ENCODE measurements at places on chromosomes 13 and 19.

GRCh38 chr19:10259162-10259905, 7.3 kb downstream of the MRPL4 start:
- peak; percentile 88 for DNase-seq

- DNase-seq: no peak
Measured at GRCh38 chr13:30984620-30985019, 52.2 kb downstream of the TEX26 start.

- DNase-seq: no peak
Measured at GRCh38 chr13:28470296-28470695, 24.6 kb downstream of the FLT1 start.

DNA sequence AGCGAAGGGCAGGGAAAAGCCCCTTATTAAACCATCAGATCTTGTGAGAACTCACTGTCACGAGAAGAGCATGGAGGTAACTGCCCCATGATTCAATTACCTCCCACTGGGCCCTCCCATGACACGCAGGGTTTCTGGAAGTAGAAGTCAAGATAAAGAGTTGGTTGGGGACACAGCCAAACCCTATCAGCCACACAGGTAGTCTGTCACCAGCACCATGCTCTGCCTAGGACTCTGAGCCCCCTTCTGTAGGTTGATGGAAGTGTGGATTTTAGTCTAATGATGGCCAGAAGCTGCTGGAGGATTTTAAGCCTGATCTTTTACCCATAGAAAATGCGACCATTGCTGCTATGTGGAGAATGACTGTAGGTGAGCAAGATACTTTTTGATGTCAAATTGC, 60.8 kb downstream of the ARHGEF7 start:
- DNase-seq: no peak

DNA sequence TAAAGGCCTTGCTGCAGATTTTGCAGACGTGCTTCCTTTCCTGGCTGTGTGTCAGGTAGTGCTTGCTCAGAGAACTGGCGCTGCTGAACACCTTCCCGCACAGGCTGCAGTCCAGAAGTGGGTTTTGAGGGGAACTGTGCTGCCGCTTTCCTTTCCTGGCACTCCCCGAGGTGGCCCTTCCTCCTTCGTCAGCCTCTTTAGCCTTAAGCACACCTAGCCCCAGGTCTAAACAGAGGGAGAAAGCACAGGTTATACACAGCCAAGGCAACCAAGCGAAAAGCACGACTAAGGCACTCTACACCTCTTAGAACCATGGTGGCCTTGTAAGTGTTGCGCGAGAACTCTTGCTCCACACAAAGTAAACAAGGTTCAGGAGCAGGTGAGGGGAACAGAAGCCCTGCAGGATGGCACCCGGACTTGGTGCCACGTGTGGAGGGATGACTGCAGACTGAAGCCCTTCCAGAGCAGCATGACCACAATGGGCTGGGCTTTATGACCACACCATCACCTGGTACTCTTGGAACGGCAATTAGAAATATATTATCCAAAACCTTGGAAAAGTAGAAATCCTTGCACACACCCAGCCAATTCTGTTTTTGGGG, 23.6 kb downstream of the ZNF541 start:
- no peak for DNase-seq

- DNase-seq: peak; percentile 96
Measured at GRCh38 chr19:45153339-45154063, 7.3 kb downstream of the NKPD1 start.

DNA sequence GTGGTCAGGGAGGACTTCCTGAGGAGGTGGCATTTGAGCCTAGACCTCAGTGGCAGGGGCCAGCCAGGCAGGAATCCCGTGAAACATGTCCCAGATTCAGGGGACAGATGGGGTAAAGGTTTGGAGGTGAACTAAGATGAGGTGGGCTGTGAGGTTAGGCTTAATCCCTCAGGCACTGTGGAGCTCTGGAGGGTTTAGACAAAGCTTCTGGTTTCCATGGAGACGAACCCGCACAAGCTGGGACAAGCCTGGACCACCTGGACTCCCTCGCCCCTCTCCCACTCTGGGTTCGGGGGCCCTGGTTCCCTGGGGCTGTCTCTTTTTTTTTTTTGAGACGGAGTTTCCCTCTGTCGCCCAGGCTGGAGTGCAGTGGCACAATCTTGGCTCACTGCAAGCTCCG, 15.7 kb downstream of the TJP3 start:
- DNase-seq: peak; percentile 37

- peak; percentile 100 for DNase-seq
Measured at GRCh38 chr19:932648-933552, 7.1 kb downstream of the ARID3A start.

- no peak for DNase-seq
Measured at GRCh38 chr13:113457510-113457909, 4.2 kb upstream of the ADPRHL1 start.

- peak; percentile 87 for DNase-seq
Measured at GRCh38 chr13:50244713-50245574, 229.7 kb downstream of the KCNRG start.

GRCh38 chr13:27283906-27284493, 13.4 kb downstream of the RASL11A start:
- DNase-seq: no peak

GRCh38 chr19:19654441-19654840, 9.0 kb downstream of the ATP13A1 start:
- peak; percentile 50 for DNase-seq

DNA sequence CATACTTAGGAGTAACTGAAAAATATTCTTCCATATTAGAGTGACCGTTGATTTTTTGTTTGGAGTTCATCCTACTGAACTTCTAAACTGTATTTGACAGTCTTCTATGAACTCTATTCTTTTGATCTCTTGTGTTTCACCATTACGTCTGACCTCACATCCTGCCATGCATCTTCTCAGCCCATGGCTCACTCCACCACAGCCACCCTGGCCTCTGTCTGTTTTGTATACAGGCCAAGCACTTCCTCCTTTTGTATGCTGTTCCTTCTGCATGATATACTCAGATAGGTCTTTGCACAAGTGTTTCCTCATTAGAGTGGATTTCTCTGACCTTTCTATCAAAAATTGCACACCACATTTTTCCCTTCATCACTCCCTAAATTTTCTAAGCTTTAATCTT, 119.9 kb downstream of the MAB21L1 start:
- no peak for DNase-seq

- DNase-seq: no peak
Measured at GRCh38 chr13:27131906-27132305, 39.7 kb downstream of the USP12 start.

- DNase-seq: no peak
Measured at GRCh38 chr19:6925801-6926751, 38.7 kb downstream of the ADGRE1 start.

DNA sequence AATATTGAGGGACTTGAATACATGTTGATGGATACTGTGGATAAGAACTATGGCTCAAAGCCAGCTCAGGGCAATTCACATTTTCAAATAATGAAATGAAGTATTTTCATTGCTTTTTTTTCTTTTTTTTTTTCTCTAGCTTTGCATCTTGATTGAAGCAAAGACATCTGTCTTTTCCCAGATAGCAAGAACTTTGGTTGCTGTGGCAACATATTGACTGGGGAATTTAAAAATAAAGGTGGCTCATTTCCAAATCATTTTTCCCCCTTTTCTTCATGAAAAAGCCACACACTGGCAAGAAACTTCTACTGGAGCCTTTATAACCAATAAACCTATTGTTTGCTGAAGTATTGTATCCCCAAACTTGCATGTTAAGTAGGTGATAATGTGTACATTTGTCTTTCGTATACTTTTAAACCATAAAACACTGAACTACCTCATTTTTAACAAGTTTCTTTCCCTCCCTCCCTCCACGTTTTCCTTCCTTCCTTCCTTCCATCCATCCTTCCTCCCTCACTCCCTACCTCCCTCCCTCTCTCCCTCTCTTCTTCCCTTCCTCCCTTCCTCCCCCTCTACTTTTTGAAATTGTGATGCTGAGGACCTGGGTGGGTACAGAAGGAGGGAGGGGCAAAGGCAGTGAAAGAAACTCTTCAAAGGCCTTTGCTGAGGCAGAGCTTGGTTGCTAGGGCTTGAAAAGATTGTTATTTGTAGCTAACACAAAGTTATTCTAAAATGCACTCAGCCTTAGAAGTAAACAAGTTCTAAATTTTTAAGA, 343.5 kb upstream of the SPRY2 start:
- DNase-seq: no peak

DNA sequence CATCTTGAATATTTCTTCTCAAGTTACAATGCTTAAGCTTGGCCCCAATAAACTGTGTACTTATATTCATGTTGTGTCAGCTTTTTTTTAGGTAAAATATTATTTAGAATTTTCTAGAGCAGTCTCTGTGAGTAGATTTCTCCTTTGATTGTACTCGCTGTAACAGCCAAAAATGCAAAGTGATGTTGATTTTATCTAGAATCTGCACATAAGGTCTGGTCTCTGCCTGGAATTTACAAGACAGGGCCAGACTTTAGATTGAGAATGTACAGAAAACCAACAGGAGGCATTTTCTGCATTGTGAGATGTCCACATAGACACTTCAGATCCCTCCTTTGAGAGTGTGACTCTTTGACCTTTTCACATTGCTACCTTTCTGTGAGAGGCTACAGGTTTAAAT, 43.1 kb upstream of the ZNF681 start:
- DNase-seq: no peak

DNA sequence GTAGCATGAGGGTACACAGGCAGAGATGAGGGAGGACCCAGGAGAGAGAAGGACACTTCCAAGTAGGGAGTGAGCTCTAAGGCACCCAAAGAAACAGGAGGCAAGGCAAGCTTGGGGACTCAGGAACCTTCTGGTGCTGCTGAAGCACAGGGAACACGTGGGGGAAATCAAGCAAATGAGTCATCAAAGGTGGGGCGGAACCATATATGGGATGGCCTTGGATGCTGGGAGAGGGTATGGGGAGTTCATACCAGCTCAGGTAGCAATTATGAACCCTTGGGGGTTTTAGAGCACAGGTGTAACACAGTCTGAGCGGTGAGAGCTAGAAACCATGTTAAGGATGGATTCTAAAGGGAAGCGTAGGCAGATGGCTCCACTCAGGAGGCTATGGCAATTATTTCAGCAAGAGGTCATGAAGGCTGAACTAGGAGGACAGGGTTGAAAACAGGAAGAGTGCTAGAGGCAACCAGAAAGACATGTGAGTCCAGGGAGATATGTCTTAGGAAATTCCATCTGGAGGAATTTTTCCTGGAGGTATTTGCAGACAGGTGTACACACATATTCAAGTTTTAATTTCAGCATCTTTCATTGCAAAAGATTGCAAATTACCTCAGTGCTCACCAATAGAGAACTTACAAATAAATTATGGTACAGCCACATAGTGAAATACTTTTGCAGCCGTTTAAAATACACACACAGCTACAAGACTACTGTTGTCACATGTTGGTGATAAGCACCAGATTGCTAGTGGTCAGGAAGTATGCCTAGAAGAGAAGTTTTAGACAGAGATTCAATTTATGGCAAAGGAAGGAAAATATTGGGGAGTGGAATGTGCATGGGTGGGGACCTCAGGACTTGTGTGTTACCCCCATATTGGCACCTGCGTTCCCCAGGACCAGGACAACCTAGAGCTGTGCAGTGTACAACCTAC, 77.0 kb downstream of the STARD13 start:
- DNase-seq: no peak

DNA sequence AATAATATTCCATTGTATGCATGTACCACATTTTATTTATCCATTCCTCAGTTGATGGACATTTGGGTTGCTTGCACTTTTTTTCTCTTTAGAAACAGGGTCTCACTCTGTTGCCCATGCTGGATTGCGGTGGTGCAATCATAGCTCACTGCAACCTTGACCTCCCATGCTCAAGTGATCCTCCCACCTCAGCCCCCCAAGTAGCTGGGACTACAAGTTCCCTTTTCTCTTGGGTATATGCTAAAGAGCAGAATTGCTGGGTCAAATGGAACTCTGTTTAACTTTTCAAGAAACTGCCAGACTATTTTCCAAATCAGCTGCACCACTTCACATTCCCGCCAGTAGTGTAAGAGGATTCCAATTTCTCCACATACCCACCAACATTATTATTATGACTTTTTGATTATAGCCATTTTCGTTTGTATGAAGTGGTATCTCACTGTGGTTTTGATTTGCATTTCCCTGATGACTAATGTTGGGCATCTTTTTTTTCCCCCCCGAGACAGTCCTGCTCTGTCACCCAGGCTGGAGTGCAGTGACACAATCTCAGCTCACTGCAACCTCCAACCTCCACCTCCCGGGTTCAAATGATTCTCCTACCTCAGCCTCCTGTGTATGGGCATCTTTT, 7.6 kb upstream of the IPO5 start:
- DNase-seq: no peak

- peak; percentile 91 for DNase-seq
Measured at GRCh38 chr19:18809149-18809868, 18.2 kb upstream of the COMP start.

- DNase-seq: no peak
Measured at GRCh38 chr13:36880961-36881360, 39.1 kb downstream of the SMAD9 start.

- peak; percentile 48 for DNase-seq
Measured at GRCh38 chr19:4844348-4845179, 13.1 kb upstream of the TICAM1 start.

Measured in osteoblast (primary cell).